ENCODE measurements at places on chromosomes 12 and 14.

DNA sequence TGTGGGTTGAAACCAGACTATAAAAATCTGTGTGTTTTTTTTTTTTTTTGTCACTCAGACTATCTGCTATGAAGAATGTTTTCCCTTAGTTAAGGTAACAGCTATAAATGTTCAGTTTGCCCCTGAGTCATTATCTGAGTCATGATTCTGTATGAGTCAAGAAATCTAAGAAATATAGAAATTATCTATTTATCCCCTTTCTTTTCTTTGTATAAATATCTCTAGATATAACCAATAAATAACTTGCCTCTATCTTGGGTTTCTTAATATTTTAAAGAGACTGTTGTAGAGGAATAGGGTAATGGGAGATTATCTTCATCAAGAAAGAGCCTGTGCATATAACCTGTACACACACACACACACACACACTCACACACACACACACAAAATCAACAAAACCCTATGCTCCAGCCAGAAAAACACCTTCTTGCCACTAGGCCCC, 161.7 kb upstream of the EEA1 start:
- no peak for DNase-seq

DNA sequence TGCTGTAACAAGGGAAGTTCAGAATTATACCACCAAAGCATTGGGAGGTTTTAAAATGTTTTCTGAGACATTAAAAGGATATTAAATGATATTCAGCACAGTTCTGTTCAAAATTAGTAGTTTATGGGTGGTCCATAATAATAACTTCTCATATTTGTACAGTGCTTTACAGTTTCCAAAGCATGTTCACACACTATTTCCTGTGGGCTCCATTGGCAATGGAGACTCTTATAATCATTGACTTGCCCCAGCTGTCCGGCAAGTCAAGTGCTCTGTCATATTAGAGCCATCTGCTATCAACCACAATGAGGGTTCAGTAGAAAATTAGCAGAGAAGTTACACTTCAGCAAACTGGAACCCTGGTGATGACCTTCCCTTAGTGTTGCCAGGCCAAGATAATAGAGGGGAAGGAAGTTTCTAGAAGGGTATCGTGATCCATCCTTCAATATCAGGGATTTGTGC, 526.6 kb upstream of the CCDC196 start:
- DNase-seq, result no peak

DNA sequence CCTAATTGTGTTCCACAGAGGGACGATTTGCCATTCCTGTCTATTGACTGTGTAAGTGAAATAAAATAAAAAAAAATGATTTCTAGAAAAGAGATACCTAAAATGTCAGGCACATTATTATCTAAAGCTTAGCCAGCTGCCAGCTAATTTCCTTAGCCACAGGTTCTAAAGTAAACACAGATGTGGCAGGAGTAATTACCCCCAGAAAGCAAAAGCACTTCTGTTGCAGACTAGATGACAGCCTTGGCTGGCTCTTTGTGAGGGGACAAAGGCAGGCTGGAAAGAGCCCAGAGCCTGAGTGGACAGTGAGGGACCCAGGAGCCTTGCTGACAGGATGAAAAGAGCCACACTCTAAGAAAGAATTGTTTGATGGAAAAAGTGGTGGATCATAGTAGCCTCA, 418.1 kb downstream of the LRIG3 start:
- DNase-seq, result no peak

DNA sequence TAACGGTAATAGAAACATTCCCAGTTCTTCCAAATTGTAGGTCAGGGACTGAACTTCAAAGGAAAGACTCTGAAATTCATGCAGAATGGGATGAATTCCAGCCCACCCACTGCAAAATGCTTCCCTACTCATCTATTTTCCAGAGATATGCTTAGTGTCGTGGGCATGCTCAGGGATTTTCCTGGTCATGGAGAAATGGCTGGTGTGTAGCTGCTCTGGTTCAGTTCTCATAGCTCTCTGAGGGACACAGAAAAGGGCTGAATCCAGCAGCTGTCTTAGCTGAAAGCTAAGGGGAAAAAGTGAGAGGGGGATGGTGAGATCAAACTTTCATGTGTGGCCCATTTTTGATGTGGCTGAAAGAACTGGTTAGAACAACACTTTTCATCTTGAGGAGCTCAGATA, 72.9 kb upstream of the KRAS start:
- no peak for DNase-seq

- no peak for DNase-seq
Observed at GRCh38 chr14:28770061-28770460, 3.5 kb downstream of the FOXG1 start.

DNA sequence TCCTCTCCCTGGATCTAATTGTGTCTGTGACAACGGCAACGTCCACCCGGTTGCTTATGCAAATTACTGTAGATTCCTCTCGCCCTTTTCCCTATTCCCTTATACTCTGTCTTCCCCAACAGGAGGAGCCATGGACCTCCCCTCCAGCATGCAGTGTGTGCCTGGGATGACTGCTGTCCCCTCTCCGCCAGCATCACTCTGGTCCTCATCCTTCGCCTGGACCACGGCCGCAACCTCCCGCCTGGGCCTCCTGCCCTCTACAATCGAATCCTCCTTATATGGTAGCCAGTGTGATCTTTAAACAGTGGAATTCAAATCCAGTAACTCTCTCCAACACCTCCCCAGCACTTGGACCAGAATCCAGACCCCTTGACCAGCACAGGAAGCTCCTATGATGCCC, 30.6 kb upstream of the PRIMA1 start:
- DNase-seq, result no peak

GRCh38 chr12:90237841-90238240, 529.2 kb upstream of the ATP2B1 start:
- DNase-seq, result no peak

GRCh38 chr12:67630373-67631088, 18.0 kb upstream of the DYRK2 start:
- DNase-seq, result no peak

GRCh38 chr12:57893431-57894353, 47.2 kb upstream of the CTDSP2 start:
- peak; percentile 91 for DNase-seq
